ENCODE measurements at places on chromosomes 12 and 14.
A peak's percentile ranks its signal among the peaks of the same experiment; 100 is the strongest.

DNA sequence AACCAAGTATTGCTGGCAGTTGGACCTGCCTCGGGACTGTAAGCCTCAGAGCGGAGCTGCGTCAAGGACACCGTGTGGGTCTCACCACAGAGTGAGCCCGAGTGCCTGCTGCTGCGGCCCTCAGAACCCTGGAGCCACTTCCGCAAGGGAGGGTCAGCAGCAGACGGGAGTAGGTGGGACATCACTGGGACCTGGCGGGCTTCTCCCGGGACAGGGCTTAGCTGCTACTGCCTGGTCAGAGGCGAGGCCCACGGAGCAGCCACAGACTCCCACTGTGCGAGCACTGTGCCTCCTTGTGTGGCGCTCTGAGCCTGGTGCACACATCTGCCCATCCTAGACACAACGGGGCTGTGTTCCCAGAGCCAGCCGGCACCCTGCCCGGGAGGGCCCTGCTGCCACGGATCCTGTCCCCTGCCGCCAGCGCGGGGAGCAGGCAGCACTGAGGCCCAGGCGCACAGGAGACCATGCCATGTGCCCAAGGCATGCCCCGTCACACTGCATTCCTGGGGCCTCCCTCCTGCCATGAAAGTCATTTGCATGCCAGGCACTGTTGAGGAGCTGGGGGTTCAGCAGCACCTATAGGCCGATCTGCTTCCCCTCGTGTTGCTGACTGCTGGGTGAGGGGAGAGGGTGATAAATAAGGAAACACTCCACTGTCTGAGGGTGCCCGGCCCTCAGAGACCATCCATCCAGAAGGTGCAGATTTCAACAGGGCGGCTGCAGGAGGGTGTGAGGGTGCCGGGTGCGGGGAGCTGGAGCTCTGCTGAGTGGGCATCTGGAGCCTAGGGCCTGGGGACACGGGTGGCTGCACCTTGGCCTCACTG lies 10.0 kb downstream of the HIP1R start:
- peak; percentile 28 for DNase-seq

DNA sequence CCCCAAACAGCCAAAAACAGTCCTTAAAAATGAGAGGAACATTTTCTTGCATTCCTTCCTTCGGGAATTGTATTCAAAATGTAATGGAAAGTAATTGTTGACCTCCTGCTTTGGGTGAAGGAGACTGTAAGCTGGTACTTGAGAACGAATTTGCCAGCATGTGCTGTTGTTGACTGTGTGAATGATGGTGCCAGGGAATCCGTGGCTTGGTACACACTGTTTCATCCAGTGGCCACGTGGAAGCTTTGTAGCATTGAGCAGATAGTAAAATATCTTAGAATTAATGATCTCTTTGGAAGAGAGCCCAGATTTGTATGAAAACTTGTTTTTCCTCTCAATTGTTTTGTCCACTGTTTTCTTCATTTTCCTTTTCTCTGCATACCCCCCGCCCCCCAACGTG lies 1.7 kb downstream of the ASCL4 start:
- DNase-seq, result no peak

DNA sequence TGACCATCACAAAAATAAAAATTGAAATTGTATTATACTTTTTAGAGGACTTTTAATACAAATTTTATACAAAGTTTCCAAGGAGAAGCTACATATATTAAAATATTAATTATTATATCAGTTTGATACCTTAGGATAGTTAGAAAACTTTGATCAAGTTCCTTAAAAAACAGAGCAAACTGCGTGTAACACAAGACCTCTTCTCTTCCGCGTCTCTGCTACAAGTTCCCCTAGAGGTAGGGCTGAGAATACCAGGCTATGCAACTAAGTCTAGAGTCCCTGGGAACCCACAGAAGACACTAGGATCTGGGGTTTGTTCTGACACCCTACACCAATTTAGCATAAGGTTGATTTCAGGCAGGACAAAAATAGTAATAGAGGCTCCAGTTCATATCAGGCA lies 319.0 kb downstream of the FOXG1 start:
- DNase-seq, result peak; percentile 74

DNA sequence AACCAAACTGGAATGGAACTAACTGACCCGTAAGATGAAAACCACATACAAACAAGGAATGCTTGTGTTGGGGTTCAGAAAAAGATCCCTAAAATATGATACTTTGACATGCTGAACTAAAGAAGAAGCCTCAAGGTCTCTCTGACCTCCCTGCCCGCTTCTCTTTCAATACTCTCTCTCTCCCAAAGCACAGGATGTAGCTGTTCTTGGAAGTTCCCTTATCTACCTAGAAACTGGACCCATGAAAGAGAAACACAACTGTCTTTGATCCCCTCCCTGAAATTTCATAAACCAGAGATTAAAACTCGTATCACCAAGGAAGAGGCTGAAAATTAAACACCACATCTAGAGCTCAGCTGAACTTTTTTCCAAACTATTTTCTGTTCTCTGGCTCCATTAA lies 76.7 kb upstream of the FERMT2 start:
- no peak for DNase-seq

GRCh38 chr12:28974166-28974565 lies 174.9 kb upstream of the FAR2 start:
- DNase-seq, result no peak

- DNase-seq, result no peak
These were observed 58.2 kb upstream of the FLRT2 start for GRCh38 chr14:85471744-85472143.

GRCh38 chr14:100695423-100695738 lies 31.3 kb upstream of the DLK1 start:
- no peak for DNase-seq

DNA sequence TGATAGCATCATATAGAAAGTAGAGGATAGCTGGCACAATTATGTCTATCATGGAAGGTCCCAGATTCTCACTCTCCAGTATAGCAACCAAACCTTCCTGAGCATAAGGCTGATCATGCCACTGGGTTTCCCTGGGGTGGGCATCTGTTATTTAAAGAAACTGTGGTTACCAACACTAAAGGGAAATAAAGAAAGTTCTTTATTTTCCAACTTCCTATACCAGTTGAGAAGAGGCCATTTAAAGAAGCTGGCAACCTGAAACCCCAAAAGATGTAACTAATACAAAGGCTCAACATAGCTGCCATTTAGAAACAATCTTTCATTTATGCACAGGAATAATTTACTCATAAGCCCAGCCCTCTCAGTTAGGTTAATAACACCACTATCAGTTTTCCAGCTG lies 3.1 kb downstream of the BCAT1 start:
- DNase-seq, result no peak

GRCh38 chr12:30701056-30701455 lies 5.4 kb upstream of the IPO8 start:
- no peak for DNase-seq

- DNase-seq, result no peak
These were observed 94.2 kb downstream of the EML1 start for GRCh38 chr14:99887407-99887806.

GRCh38 chr12:6703631-6704030 lies 3.0 kb upstream of the PIANP start:
- peak; percentile 69 for DNase-seq

GRCh38 chr14:75443203-75443969 lies 15.6 kb downstream of the JDP2 start:
- DNase-seq, result no peak

DNA sequence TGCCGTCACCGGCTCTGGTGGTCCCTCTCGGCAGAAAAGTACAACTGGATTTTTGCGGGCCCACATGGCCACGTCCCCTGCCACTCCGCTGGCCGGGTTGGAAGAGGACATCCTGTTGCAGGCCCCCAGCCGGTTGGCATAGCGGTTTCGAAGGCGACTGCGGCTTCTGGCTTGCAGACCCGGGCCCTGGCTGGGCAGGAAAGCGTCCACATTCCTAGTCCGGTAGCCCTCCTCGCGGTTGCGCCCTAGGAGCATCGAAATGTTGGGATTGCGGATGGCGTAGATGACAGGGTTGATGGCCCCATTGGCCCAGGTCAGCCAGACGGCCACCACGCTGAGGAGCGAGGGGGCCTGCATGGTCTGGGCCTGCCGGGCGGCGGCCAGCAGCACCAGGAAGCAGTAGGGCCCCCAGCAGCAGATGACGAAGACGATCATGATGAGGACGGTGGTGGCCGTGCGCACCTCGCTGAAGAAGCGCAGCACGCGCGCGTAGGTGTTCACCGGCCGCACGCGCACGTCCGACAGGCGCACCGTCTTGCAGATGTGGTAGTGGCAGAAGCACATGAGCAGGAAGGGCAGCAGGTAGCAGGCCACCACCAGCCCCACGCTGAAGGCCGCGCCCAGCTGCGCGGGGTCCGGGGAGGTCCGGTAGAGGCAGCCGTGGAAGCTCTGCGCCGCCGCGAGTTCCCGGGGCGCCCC lies 1.2 kb downstream of the GPR135 start:
- DNase-seq, result peak; percentile 64

GRCh38 chr12:111413442-111414086 lies 7.8 kb downstream of the SH2B3 start:
- no peak for DNase-seq

GRCh38 chr12:10121278-10121677 lies 8.7 kb downstream of the CLEC7A start:
- no peak for DNase-seq

- peak; percentile 83 for DNase-seq
These were observed 9.9 kb downstream of the GPHB5 start for GRCh38 chr14:63308723-63309317.
